ENCODE measurements at places on chromosomes 5 and 9.

- DNase-seq = no peak
Observed at GRCh38 chr5:126998895-126999570, 31.3 kb downstream of the MARCHF3 start.

- DNase-seq = no peak
Observed at GRCh38 chr5:92952243-92952642, 628.8 kb downstream of the NR2F1-AS1 start.

GRCh38 chr5:96651948-96652753 lies 10.0 kb upstream of the CAST start:
- no peak for DNase-seq

GRCh38 chr5:90696153-90696552 lies 137.6 kb downstream of the ADGRV1 start:
- no peak for DNase-seq

DNA sequence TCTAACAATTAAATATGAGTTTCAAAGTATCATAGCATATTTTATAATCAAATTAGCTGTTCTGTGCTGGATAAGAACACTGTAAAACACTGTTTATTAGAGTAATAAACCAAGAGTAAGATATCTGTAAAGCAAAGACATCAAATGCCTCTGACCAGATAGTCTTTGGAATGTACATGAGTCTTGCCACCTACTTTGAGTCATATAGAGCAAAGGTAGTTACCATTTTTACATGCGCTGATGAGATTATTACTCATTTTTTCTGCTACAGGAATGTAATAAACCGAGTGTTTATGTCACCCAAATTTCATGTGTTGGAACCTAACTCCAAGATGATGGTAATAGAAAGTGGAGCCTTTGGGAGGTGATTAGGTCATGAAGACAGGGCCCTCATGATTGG lies 654.5 kb downstream of the CETN3 start:
- DNase-seq = no peak

All from CD4-positive, alpha-beta T cell treated with Interferon alpha-2 for 1 hour (primary cell).